ENCODE measurements at places on chromosomes 2 and 18.
A peak's percentile ranks its signal among the peaks of the same experiment; 100 is the strongest.

GRCh38 chr2:5123582-5124196 lies 568.5 kb upstream of the SOX11 start:
- peak; percentile 20 for DNase-seq

DNA sequence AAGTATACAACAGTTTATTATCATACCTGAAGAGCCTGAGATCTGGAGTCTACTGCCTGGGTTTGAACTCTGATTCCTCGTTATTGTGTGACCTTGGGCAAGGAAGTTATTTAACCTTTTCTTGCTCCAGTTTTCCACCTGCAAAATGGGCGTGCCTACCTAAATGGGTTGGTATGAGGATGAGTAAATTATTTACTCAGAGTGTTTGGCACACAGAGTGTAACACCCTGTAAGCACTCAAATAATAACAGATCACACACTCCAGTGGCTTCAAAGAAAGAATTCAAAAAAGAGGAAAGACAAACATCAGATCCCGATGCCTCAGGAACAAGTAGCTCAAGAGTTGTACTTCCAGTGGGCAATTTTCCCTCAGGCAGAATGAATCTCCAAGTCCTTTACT lies 2.4 kb downstream of the SRD5A2 start:
- no peak for DNase-seq

- DNase-seq, result no peak
Observed at GRCh38 chr2:138030459-138030858, 66.2 kb downstream of the HNMT start.

- DNase-seq, result no peak
Observed at GRCh38 chr18:25262920-25263319, 89.0 kb downstream of the ZNF521 start.

DNA sequence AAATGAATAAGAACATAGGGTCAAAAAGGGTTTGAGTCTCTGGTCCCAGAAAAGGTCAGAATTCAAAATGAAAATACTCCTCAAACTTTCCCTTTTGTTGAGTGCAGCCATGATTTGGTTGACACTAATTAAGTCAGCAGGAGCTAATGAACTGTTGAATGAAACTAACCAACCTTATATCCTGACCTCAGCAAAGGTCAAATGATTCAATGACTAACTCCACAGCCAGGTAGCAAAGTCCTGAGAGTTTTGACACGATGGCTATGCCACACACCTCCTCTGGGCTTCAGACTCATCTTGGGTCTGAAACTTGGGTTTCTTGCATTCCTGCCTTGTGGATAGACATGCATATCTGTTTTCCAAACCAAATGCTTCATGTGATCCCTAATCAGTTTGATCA lies 172.3 kb downstream of the INO80D start:
- DNase-seq, result no peak
